ENCODE measurements at places on chromosomes 5 and 9.

DNA sequence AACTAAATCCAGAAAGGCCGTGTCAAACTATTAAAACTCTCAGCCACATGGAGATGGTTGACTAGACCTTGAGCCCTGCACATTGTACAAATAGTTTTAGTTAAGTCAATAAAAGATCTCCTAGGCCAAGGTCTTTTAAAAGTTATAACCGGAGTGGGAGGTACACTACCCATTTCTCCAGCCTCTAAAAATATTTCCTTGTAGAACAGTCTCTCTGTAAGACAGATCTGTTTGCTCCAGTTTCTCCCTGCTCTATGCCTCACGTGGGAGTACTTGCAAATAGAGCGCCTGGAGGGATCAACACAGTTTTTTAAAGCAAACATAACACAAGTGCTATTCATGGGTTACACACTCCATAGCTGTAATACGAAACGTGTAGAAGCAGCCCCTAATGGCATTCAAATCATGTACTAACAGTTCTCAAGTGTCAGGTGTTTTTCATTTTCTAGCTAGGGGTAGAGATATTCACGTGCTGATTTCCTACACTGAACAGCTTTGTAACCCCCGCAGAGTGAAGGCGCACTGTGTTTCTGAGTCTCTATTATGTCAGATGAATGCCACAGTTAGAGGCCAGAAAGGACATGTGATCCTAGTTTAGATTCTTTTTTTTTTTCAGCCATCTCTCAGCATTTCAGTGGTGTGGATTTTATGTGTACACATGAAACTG lies 703.4 kb upstream of the GRAMD2B start:
- no peak for DNase-seq

- no peak for DNase-seq
These were observed 148.0 kb downstream of the TARS1 start for GRCh38 chr5:33588654-33589372.

- no peak for DNase-seq
These were observed 47.8 kb downstream of the WNK2 start for GRCh38 chr9:93231716-93232115.

- no peak for DNase-seq
These were observed 24.2 kb downstream of the LIFR start for GRCh38 chr5:38532165-38532669.

- no peak for DNase-seq
These were observed 583.9 kb upstream of the CTNND2 start for GRCh38 chr5:12488161-12488560.

GRCh38 chr5:129359450-129359849 lies 100.6 kb upstream of the ADAMTS19 start:
- DNase-seq = no peak

DNA sequence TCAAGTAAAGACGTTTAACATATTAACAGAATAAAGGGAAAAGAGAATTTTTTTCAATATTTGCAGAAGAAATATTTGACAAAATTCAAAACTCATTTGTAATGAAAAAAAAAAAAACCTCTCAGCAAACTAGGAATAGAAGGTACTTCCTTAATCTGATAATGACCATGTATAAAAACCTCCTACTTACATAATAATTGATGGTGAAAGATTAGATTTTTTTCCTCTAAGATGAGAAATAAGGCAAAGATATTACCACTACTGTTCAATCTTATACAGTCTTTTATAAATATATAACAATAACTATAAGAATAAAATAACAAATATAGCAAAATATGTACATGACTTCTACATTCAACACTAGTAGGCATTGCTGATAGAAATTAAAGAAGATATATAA lies 424.6 kb upstream of the KLF4 start:
- DNase-seq = no peak
